Muscle of back (tissue), 13 donors: ENCODE measurements at places on chromosomes 2 and 18. TPM values are rescaled to one million over a fixed set of nuclear protein-coding genes. Genes with fewer than 3 reads are reported as not detected.
A peak's percentile ranks its signal among the peaks of the same experiment; 100 is the strongest.

Gene BOLL
- polyA plus RNA-seq = 1.8 TPM

Gene SGO2
- 6.2 TPM for polyA plus RNA-seq

DNA sequence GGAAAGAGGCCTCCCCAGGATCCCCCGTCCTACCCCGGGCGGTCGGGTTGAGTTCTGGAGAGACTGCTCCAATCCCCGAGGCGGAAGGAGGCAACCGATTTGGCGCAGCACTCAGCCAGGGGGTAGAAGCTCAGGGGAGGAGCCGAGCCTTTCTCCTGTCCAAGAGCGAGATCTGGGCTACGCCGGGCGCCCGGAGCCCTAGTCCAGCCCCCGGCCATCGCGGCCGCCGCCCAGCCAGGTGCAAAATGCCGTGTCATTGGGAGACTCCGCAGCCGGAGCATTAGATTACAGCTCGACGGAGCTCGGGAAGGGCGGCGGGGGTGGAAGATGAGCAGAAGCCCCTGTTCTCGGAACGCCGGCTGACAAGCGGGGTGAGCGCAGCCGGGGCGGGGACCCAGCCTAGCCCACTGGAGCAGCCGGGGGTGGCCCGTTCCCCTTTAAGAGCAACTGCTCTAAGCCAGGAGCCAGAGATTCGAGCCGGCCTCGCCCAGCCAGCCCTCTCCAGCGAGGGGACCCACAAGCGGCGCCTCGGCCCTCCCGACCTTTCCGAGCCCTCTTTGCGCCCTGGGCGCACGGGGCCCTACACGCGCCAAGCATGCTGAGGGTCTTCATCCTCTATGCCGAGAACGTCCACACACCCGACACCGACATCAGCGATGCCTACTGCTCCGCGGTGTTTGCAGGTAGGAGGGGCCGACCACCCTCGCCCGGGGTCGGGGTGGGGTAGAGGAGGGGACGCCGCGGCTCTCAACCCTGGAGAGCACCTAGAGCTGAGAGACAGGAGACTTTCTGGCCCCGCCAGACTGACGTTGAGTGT lies at the start of gene DYSF:
Gene DYSF, plus strand, starts transcription at position 158 of the 817 bp plus-strand sequence.
- DNase-seq = peak; percentile 81

- DNase-seq = no peak
Measured at GRCh38 chr2:235200216-235200615, 248.4 kb downstream of the SH3BP4 start.

GRCh38 chr2:238882082-238882755 lies 34.3 kb downstream of the TWIST2 start:
- DNase-seq = no peak

Gene HOXD8
- 43.1 TPM for polyA plus RNA-seq

DNA sequence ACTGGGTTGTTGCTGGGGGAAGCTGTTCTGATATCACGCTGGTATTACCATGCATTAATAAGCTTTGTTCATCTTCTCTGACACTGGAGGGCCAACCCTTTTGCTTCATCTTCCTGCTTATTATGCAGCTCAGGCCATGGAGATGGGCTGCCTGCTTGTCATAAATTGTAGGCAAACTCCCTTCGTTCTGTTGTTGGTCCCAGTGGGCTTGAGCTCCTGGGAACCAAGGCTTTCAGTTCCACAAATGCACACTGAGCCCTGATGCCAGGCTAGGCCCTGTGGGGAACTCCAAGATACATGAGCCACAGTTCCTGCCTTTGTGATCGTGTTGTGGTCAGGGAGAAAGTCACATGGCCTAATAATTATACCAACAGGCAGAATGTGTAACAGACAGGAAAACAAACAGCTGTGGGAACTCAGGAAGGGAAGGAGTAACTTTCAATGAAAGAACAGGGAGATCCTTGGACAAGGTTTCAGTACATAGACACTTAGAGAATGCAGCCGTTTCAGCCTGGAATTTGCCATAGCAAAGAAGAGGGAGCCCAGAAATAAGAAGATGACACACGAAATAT lies 49.0 kb upstream of the BCL2L11 start:
- DNase-seq = peak; percentile 26

- DNase-seq = no peak
Measured at GRCh38 chr18:78447211-78447610, 532.4 kb upstream of the SALL3 start.

Gene XIRP2
- polyA plus RNA-seq = 119 TPM

DNA sequence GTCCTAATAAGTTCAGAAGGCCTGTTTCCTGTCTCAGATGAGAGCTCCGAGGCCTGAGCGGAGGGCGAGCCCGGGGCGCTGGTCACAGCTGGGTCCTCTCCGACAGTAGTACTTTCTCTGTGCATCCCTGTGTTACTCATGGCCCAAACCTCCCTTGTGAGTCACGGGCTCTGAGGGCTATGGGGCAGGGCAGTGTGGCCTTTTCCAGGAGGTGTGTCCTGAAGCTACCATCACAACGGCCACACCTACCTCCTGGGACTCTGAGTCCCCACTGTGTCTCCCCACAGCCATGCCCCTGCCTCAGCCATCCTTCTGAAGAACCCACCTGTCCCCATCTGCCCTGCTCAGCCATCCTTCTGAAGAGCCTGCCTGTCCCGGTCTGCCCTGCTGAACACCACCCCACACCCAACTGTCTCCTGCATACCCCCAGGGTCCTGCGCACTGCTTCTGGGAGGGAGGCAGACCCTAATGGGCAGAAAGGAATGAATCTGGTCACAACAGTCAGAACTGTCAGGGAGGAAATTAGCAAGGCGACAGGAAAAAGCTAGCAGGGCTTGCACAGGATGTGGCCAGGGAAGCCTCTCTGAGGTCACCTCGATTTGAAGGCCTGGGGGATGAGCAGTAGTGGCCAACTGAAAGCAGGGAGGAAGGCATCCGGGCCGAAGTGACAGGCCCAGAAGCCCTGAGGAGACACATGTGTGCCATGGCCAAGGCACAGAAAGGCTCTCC lies 145.4 kb upstream of the RIOK3 start:
- DNase-seq = no peak

DNA sequence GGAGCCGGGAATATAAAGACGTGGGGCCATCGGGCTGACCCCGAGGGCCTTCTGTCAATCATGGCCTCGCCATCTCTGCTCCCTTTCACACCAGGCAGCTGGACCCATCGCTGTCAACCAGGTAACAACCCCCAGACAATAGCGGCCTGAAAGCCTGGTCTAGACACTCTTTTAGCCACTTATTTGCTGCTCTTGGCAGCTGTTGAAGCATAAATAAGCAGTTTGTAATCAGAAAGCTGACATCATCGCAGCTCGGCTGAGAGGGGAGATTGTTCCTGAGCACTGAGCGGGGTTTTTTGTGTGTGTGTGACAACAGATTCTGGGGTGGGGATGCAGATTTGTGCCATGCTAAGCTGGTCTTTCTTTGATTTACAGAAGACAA lies 423.6 kb upstream of the POU3F3 start:
- DNase-seq = no peak

DNA sequence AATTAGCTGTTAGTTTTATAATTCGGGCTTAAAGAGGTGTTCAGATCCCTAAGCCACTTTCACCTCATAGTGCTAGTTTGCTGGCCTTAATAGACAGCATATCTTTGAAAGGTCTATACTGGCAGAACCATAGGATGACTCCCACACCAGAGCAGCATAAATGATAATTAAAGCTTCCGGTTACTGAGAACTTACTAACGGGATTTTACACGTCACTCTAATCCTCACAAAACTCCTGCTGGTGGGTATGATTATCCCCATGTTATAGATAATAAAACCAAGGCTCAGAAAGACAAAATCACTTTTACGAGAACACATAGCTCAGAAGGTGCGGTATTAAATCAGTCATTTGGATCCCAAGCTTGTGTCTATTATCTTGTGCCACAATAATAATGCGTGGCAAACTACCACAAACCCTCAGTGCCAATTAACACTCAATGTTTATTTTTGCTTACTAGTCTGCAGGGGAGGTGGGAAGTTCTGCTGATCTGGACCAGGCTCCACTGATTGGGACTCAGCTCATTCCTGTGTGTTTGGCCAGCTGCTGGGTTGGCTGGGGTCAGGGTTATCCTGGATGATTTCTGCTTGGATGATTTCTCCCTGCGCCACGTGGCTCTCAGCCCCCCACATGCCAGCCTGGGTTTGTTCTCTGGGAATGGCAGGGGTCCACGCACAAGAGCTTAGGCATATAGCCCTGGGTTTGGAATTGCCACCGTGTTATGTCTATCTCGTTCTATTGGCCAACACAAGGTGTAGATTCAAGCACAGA lies 62.3 kb downstream of the TRIB2 start:
- no peak for DNase-seq

Gene TUBA4B
- polyA plus RNA-seq = not detected

DNA sequence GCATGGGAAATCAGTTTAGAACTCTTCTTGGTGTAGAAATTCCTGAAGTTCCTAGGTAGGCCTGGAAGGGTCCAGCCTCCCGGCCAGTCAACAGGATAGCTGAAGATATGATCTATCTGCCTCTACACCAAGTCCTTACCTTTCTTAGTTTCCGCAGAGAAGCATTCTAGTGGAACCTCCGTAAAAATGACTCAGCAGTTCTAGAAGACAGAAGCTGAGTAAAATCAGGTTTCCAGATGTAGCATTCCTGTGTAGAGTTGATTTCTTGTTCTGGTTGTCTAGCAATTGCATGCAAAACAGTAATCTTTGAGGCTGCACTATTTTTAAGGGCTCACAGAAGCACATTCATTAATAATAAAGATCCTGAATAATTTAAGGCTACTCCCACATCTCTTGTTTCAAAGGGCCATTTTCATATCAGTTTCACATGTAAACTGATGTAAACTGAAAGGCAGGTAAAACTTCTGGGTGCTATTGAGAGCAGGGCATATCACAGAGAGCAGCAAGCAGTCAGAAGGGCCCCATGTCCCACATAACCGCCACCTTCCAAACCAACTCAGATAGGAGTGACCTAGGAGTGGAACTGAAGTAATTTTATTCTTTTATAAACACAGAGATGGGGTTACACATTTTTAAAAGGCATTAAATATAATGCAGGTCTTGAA lies 3.2 kb upstream of the DYTN start:
- DNase-seq = no peak

Gene WDR7
- 11.8 TPM for polyA plus RNA-seq

Gene EFR3B
- 4.6 TPM for polyA plus RNA-seq

Gene FAM117B
- polyA plus RNA-seq = 5.6 TPM

GRCh38 chr18:56210520-56210919 lies 427.9 kb downstream of the TXNL1 start:
- DNase-seq = no peak

DNA sequence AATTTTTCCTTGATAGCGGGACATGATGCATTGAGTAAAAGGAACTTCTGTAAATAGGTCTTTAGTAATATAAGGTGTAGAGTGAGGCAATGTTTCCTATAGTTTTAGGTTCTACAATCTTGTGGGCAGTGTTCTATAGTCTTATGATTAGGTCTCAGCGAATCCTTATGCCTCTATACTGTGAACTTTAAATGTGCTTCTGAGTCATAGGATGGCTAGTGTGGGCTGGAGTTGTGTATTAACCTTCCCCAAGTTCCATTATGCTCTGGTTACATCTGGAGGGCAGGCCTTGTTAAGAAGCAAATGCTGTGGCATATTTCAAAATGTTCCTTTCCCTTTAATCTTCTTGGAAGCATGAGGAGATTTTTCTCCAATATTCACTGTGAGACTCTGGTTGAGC lies 73.5 kb downstream of the ROCK2 start:
- no peak for DNase-seq

DNA sequence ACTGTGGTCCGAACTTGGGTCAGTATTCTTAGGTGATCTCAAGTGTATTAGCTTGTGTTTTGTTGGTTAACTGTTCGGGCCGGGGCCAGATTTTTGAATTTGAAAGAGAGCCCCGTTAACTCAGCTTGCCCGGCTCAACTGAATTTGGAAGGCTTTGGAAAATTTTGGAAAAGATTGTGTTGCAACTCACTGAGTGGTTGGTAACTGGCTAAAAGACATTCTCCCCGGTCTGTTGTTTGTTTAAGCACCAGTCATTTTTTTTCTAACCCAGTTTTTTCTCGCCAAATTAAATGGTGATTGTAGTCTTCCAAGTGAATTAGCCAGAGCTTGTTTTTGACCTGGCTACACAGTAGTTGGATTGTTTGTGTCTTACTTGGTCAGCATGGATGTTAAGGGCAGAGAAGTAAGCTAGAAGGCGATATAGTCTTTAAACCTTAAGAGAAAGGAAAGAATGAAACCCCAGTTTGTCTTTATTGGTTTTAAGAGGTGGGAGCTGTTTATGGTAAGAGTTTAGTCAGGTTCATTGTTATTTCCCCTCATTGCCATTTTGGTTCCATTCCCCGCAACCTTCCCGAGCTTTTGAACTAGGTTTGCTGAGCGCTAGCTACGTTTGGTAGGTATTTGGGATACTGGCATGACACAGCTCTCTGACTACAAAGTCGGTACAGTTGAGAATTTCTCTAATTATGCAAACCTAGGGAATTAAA lies 2.4 kb downstream of the MAP4K4 start:
- DNase-seq = no peak

Gene MDH1B
- 0.46 TPM for polyA plus RNA-seq

GRCh38 chr2:130827502-130828251 lies 9.0 kb upstream of the ARHGEF4 start:
- DNase-seq = no peak

DNA sequence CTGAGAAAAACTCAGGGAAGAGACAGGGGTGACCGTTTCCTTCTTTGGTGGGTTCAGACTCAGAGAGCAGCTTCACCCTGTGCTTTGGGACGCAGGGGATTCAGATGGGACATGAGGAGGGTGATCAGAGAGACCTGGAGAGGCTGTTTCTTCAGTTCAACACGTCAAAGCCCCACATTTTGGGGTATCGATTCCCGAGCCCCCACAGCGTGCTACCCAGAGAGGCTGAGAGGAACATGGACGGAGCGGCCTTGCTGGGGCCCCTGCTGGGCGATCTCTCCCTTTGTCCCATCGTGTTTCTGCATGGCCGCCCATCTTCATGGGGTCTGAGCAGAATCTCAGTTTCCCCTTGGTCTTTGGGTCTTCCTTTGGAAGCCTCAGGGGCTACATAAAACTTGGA lies 38.2 kb upstream of the PXDN start:
- no peak for DNase-seq
